ENCODE measurements at places on chromosomes 2 and 18. TPM values are rescaled to one million over a fixed set of nuclear protein-coding genes. Genes with fewer than 3 reads are reported as not detected.

Gene ALK
- 0.21 TPM for total RNA-seq

Gene PLGLB1
- total RNA-seq, result 0.33 TPM

Gene ADGRF3
- not detected for total RNA-seq

Gene SCYGR6
- not detected for total RNA-seq

GRCh38 chr2:223786943-223787342 lies 50.4 kb downstream of the AP1S3 start:
- DNase-seq, result no peak

- DNase-seq, result no peak
Observed at GRCh38 chr18:8834881-8835280, 129.5 kb downstream of the MTCL1 start.

- DNase-seq, result no peak
Observed at GRCh38 chr2:33336036-33336625, 140.3 kb upstream of the RASGRP3 start.

DNA sequence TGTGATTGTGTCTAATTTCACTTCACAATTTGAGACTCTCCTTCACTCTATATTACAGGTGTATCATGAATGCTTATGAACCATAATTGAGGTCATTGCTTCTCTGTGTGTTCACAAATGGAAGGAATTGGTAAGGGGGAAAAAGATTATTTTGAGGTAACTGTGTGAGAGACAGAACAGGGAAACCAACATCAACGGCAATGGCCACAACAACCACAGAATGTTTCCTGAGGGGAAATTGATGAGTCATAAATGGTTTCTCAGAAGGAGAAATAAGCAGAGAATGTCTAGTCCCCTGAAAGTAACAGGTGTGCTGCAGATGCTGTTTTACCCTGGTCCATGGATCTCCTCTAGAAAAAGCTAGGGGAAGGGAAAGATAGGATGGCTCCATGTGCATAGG lies 361.2 kb upstream of the GALNT5 start:
- no peak for DNase-seq

DNA sequence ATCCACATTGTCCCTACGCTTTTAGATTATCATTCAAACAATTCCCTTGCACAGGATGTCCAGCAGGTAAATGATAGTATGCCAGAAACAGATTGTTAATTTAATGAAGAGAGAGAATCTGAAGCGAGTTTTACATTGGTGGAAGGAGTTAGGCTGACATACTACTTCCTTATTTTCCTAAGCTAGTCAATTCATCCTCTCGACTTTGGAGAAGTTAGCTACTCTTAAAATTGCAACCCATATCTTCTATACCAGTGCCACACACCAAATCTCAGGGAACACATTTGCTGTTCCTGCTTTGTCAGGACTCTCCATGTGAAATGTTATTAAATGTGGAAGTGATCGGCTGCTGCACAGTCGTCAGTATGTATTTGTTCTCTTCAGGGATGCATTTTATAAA lies 249.2 kb downstream of the NAPG start:
- no peak for DNase-seq

DNA sequence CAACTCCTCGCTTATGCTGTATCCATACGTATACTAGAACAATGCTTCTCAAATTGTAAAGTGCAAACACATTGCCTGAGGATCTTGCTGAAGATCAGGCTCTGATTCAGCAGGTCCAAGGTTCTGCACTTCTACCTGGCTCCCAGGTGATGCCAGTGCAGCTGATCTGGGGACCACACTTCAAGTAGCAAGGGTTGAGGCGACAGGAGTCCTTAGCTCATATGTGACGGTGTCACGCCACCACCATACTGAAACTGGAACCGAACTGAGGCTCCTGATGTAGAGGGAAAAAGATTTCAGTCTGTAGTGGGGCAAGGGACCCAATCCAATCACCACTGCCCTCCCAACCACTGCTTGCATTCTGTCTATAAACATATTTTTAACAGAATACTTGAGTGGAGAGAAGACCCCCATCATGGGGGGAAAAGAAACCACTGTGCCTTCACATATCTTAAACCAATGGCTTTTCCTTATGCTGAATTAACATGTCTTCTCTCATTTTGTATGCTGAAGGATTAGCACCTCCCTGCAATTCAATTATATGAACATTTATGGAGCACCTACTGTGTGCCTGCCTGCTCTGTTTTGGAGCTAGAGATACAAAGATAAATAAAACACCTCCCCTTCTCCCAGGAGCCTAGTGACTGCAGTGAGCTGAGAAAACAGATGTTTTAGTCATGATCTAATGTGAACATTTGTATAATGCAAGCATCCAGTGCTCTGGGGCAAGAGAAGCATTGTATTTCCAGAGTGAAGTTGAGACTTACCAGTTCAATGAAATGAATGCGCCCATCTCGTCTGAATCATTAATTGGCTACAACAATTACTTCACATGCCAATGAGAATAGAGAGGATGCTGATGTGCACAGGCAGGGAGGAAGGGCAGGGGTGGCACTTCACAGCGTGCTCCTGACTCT lies 6.6 kb upstream of the ASAP2 start:
- no peak for DNase-seq

DNA sequence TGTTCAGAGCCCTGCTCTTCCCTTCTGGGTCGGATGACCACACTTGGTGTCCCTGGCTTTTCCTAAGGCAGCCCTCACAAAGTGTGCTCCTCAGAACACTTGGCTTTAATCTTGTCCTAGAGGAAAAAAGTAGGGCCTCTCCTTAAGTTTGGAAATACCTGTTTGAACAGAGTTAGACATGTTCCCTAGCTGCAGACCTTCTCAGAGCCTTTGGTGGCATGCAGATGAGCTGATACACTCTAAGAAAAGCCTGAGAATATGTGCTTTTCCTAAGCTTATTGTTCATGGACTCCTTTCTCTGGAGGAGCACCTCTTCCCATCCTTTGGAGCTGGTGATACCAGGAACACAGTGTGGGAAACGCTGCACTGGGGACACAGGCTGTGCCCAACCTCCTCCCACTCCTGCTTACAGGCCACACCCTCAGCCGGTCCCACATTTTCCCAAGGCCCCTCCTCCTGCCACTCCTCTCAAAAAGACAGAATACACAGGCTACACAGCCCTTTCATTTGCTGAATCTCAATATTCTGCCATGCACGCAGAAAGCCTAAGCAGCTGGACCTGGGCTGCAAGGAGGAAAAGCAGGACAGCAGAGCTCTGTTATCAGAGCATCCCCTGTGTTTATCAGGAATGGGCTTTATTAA lies 443.6 kb downstream of the NBAS start:
- no peak for DNase-seq

DNA sequence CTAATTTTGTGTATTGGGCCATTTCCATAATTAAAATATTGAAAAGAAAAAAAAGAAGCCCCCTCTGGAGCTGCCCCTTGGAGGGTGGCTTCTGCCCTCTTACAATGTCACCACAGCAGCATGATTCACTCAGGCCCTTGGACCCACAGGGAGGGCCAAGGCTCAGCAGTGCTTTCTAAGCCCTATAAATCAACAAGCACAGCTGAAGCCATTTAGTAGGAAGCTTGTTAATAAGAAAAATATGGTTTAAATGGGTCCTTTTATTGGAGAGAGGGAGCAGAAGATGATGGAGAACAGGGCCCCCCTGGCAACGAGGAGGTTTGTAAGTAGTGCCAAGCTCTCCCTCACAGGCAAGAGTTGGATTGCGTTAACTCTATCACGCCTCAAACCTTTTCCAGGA lies 107.6 kb upstream of the FZD7 start:
- DNase-seq, result no peak

GRCh38 chr2:96870626-96871255 lies 861 bp upstream of the SEMA4C start:
- DNase-seq, result no peak

- DNase-seq, result peak; percentile 39
Observed at GRCh38 chr2:240921995-240922244, 15.8 kb downstream of the CROCC2 start.

DNA sequence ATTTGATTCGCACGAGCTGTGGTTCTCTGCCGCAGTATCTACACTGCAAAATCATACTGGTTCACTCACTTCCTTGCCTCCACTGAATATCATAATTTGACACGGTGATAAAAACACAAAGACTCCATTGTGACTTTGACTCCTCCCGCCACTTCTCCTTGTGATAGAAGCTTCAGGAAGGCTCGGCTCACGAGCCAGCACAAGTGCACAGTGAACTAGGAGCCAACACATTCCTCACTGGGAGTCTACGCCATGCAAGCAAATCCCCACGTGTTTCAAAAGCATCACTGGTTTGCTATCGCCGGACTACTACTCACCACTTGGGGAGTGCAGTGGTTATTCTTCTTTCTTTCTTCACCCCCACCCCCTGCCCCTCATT lies 293.3 kb upstream of the PARD3B start:
- DNase-seq, result no peak
